RPMI7951 (cell line): ENCODE measurements at places on chromosomes 6 and 20. TPM values are rescaled to one million over a fixed set of nuclear protein-coding genes. Genes with fewer than 3 reads are reported as not detected.
A peak's percentile ranks its signal among the peaks of the same experiment; 100 is the strongest.

DNA sequence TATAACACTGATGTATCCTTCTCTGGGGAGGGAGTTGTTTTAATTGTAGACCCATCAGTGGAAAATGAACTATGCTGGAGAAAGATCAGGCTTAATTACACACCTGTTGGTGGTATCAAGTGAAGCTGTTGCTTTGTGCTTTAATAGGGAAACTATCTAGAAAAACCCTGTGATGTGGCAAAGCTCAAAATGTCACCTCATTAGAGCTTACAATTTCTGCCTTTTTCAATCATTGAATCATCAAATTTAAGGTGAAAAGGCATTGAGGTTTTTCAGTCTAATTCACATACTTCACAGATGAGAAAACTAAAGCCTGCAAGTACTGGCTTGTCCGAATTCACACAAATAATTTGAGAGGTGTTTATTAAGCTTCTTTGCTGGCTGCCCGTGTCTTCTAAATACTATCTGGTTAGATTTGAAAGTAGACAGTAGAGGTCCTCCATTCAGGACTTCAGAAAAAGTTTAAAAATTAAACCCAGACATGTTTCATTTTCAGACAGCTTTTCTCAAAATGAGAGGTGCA lies 143.3 kb upstream of the MAP3K7 start:
- DNase-seq, result no peak

- no peak for DNase-seq
Measured at GRCh38 chr6:89637960-89638319, 607 bp downstream of the LYRM2 start.

GRCh38 chr20:16432466-16433292 lies 140.6 kb downstream of the KIF16B start:
- DNase-seq, result no peak

DNA sequence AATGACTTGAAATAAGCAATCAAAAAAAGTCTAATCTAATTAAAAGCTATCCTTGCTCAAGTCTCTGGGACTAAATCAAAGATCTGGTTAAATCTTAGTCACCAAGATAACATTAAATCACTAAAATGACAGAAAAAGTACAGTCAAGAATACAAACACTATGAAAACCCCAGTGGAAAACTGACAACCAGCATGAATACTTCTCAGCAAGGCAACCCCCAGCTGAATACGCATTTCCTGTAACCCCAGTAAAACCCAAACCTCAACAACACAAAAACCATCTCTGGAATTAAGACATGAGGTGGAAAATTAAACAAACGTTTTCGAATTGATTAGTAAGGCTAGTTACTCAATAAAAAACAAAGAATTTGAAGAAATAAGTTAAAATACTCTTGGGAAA lies 23.7 kb upstream of the ZC3H12D start:
- no peak for DNase-seq

- no peak for DNase-seq
Measured at GRCh38 chr6:89494131-89494793, 61.3 kb downstream of the ANKRD6 start.

DNA sequence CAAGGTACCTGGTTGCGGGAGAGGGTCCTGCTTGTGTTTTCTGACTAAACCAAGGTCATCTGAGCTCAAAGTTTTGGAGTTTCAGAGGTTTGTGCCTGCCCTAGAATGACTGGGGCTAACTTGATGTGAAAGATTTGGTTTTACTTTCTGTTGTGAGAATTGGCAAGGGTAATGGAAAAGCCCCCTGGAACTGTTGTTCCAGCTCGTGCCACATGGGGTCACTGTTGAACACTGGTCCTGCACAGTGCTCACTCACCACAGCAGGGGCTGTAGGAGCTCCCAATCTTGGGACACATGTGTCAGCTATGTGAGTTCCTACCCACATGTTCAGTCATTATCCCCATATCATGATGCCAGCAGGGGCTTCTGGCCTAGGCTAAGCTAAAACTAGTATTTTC lies 6.5 kb downstream of the TGM6 start:
- DNase-seq, result peak; percentile 87

The TSHZ2 gene
- 0.12 TPM in 1 of 2 replicates, not detected in the other for total RNA-seq
